HS-27A (cell line): ENCODE measurements at places on chromosomes 1 and 21.

GRCh38 chr1:149931212-149931790 is 3.7 kb upstream of the SF3B4 start:
- no peak for DNase-seq

DNA sequence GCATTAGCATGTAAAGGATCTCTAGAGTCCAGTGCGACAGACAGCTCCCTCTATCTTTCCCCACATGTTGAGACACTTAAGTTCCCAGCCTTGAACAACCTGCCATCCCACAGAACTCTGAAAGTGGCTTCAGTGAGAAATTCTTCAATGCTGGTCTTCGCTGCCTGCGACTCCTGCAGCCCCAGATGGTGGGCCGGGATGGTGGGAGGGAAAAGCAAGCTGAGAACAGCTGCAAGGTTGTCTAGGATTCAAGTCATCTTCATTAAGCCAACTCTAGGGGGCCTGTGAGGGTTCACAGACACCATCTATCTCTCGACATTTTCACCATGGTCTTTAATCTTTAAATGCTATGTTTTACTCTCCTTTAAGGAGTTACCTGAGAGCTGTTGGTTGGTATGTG is 185.5 kb upstream of the C1orf174 start:
- DNase-seq, result no peak

DNA sequence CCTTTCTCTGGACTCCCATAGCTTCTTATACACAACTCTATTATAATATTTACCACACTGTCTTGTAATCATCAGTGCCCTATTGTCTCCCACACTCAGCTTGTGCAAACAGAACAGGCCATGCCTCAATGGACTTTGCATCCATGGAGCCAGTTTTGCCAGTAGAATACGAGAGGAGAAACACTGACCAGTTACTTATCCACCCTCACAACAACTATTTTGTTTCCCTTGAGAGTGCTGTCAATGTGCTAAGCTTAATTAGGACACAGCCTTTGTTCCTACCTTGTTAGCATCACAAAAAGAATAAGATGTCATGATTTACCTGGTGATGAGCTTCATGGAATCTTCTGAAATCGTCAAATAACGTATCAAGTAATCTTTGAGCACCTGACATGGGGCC is 18.1 kb upstream of the LRRC52 start:
- no peak for DNase-seq

DNA sequence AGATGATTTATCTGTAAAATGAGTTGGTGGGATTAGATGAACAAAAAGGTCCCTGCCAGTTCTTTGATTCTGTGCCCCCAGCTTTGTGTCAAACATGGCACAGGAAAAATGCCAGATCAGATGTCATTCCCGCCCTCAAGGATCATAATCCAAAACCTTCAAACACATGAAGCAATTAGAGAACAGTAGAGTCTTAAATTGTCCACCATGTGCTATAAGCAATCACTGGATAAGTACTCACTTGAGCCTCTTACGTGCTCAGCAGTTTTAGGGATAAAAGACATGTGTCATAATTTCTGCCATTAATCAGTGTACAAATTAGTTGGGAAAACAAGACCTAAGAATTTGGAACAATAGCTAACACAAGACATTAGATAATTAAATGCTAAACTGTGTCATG is 15.4 kb upstream of the KIAA0040 start:
- no peak for DNase-seq

GRCh38 chr21:39564200-39564599 is 48.5 kb upstream of the B3GALT5 start:
- no peak for DNase-seq

GRCh38 chr21:45833414-45833813 is 148.2 kb upstream of the COL6A1 start:
- no peak for DNase-seq
